ENCODE measurements at places on chromosomes 6 and 20. TPM values are rescaled to one million over a fixed set of nuclear protein-coding genes. Genes with fewer than 3 reads are reported as not detected.

- DNase-seq, result no peak
These were observed 52.8 kb upstream of the UST start for GRCh38 chr6:148693882-148694484.

DNA sequence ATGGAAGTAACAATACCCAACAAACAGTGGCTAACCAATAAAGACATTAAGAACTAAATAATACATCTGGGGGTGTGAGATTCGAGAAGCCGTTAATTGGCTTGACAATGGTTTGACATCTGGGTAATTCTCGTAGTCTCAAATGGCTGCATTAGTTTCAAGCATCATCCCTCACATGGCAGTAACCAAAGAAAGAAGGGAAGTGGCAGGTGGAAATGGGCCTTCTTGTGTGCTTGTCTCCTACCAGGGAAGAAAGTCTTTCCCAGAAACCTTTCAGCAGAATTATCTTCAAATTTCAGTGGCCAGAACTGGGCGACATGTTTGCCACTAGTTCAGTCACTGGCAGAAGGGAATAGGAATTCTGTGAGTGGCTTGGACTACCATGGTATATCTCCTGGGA, 10.4 kb downstream of the STK4 start:
- DNase-seq, result no peak

DNA sequence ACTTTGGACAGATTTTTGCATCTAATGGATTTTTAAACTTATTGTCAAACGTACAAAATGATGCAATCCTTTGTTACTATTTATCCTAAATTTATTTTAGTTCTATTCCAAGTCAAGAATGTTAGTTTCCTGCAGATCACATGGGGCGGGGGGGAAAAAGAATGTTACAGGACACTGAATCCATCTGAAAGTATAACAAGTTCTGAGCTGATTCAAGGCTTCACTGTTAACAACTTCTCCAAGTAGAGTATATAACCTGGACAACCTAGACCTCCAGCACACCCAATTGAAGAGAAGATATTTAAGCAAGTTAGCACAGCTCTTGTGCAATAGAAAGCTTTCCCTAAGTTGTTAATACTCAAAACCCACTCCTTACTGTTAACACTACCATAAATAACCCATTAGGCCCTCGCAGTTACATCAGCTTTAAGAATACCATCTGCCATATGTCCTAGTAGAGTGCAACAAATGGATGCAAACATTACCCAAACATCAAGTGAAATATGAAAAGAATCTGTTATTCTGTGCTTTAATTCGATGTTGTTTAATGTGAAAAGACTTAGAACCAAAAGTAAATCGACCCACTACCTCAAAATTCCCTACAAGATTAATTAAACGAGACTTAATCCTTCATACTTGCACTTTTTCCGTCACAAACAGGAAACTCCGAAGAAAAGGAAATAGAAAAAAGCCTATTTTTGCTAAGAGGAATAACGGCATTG, 1.3 kb downstream of the SEC63 start:
- DNase-seq, result no peak

GRCh38 chr20:3413393-3413889, 6.0 kb upstream of the DNAAF9 start:
- no peak for DNase-seq

DNA sequence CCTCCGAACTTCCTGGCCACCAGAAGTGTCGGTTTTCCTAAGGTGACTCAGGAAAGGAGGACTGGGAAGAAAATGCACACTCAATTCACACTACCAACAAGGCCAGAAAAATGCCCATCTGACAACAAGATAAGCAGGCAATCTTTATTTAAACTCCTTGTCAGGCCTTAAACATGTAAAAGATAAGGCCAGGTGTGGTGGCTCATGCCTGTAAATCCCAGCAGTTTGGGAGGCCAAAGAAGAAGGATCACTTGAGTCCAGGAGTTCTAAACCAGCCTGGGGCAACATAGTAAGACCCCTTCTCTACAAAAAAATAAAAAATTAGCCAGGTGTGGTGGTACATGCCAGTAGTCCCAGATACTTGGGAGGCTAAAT, 7.6 kb upstream of the ID1 start:
- DNase-seq, result no peak

Gene KCNB1
- total RNA-seq, result 0.52 TPM

DNA sequence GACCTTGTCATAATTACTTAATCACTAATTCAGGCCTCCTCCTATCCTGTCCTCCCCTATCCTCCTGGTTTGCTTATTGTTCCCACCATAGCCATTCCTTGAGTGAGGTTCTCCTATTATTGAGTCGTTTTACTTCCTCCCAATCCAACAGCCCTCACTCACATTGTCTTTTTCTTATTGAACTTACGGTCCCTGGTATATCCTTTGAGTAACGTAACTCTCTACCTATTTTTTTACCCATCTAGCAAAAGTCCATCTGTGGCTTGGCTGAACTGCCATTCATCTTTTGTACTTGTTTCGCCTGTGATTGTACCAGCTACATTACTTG, 43.1 kb downstream of the DEK start:
- DNase-seq, result no peak

DNA sequence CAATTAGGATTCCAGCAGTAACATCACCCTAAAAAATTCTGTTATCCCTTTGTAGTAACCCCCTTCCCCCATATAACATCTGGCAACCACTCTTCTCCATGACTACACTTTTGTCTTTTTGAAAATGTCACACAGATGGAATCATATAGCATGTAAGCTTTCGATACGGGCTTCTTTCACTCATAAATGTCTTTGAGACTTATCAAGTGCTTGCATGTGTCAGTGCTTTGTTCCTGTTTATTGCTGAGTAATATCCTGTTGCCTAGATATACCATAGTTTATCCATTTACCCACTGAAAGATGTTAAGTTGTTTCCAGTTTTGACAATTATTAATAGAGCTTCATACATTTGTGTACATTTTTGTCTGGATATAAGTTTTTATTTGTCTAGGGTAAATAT, 10.4 kb upstream of the SNPH start:
- no peak for DNase-seq

Gene ECT2L
- total RNA-seq, result 0.40 TPM

Gene OR2H2
- total RNA-seq, result not detected

DNA sequence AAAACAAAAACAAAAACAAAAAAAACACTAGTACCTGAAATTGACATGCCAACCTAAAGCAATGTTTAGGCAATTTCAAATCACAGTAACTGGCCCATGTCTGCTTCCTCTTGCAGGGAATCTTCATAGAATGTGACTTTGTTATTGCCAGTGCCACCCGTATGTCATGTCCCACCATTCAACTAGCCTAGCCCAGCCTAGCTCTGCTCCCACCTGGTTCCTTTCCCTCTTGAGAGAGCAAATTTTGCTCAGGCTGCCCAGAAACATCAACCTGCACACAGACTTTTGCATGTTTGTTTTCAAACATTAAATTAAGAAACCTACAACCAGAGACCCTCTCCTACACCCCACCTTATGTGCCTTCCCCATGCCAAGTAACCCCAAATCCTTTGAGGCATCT, 124.8 kb upstream of the SLC2A12 start:
- DNase-seq, result no peak

- DNase-seq, result no peak
These were observed 104.2 kb downstream of the HAO1 start for GRCh38 chr20:7836076-7836475.

Gene ZNF334
- total RNA-seq, result 31.8 TPM

GRCh38 chr20:15144916-15145315, 807.5 kb upstream of the FLRT3 start:
- no peak for DNase-seq

DNA sequence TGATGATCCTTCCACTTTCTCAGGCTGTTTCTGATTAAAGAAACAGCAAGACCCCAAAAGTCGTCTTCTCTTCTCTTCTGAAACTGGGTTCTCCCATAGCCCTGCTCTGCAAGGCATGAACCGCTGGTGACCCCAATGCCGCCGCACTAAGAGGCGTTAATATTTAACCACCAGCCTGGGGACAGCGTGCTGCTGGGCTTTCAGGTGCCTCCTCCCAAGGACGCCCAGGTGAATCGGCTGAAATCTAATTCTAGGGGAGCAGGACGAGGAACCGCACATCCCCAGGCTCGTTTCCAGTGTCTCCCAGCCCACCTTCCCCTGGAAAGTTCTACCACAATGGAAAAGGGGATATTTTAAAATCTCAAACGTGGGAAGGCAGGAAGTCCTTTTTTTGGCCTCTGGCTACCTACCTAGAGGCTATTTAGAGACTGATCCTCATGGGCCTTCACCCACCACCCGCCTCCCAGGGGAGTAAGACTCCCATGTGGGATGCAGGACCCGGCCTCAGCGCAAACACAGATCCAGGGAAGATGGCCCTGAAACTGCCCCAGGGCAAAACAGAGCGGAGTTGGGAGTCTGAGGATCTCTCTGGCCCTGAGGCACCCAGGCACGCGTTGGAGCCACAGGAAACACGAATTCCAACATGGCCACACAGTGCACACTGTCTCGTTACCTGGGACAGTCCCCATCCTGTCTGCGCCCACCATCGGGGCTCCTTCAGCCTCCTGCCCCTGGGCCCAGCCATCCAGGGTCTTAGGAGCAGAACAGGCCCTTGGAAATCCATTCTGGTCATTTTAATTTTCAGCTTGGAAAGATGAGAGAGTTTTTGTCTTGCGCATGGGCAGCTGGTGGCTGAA, 56.2 kb downstream of the BMP7 start:
- DNase-seq, result no peak

Gene PNPLA1
- total RNA-seq, result 0.14 TPM

DNA sequence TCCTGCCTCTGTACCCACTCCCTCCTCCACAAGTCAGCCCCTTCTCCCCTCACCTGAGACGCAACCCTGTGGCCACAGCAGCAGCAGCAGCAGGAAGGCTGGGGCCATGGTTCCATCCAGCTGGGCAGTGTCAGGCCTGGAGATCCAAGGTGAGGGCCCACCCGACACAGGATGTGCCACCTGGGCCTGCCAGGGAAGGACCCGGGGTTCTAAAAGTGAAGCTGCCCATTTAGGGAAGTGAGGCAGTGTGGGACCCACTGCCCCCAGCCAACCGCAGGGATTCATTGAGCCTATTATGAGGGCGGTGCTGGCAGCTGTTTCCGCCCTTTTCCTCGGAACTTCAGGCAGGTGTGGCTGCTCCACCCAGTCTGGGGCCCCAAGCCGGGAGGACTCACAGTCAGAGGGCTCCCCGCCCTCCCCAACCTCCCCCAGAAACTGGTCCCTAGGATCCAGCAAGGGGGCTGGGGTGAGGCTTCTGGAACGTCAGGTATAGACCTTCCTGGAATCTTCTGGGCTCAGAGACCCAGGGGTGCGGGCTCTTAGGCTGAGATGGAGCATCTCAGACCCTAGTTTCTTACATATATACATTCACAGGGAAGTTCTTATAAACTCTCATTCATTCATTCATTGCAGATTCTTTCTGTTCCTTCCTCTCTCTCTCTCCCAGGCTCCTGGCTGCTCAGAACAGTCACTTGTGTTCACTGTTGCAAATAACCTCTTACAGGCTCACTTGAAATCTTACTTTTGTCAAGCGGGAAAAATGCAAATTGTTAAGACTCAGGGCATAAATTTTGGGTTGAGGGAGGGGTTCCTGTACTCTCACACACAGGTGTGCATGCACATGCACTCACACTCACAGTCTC, at the start of gene TREML2:
Gene TREML2, minus strand, starts transcription at position 249 of the 863 bp plus-strand sequence. Its CDS starts 141 bp downstream, at position 108.
- DNase-seq, result no peak

Gene HDGFL1
- 0.11 TPM for total RNA-seq

DNA sequence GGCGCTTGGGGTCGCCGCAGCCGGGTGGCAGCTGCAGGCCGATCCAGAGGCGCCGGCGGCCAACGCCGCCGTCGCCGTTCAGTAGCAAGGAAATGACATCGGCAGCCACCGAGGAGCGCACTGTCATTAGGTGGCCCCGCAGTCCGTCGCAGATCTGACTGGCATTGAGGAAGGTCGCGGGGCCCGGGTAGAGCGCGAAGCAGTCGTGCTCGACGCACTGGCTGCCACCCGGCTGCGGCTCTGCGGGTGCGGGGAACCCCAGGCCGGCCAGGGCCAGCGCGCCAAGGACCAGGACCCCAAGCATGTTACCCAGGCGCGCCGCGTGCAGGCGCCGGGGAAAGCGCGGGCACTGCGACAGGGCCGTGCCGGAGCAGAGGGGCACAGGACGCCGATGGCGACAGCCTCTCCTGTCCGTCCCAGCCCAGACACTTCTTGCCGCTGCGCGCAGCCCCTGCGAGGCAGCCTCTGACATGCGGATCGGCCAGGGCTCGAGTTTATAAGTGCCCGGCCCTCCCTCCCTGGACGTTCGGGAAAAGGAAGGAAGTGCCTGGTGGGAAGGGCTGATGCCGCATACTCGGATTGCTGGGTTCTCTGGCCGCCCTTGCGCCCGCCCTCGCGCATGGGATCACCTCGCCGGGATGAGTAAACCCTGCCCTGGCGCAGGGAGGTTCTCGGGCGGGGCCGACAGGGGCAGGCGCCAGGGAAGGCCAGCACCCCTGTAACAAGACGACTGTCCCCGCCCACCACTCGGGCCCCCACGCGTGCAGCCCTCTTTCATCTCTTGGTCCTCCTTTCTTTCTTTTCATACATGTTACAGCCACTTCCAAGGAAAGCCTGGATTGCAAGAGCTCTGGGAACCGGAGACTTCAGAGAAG, at the start of gene THBD:
Gene THBD, minus strand, starts transcription at position 472 of the 875 bp plus-strand sequence. Its CDS starts 168 bp downstream, at position 304.
- DNase-seq, result no peak

GRCh38 chr6:168162366-168162765, 83.4 kb upstream of the FRMD1 start:
- no peak for DNase-seq

DNA sequence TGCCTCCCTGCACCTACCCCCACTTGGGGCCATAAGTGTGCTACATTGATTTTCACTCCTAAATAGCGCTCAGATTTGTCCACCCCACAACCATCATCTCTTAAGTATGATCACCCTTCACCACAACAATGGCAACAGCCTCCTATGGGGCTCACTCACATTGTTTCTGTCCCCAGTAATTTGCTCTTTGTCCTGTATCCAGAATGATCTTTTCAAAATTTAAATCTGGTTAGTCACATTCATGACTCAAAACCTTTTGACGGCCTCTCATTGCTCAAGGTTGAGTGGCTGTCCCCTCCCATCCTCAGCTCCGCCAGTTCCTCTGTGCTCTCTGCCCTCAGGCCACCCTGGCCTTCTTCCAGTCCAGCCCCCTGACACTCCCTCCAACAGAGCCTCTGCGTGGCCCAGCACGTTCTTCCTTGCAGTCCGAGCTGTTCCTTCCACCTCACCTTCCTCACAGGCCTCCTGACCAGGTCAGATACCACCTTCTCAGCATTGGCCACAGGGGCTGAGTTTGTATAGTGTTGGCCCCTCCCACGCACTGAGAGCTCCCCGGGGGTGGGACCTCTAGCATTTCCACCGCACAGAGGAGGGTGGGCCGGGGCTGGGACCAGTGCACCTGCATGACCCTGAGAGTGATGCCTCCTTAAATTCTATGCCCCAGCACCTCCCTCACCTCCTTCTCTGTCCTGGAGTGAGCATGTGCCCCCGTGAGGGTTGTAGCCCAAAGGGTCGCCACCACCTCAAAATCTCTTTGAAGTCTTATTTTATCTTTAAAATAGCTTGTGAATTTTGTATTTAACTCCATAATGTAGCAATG, 2.4 kb upstream of the PPP1R3G start:
- no peak for DNase-seq

- no peak for DNase-seq
These were observed 76.3 kb downstream of the CDK19 start for GRCh38 chr6:110738899-110739365.

GRCh38 chr6:1538369-1538768, 71.3 kb upstream of the FOXC1 start:
- no peak for DNase-seq
